Endothelial cell (in vitro differentiated cells): ENCODE measurements at places on chromosomes 6 and 20.

- no peak for DNase-seq
These were observed 18.9 kb upstream of the ADGRF5 start for GRCh38 chr6:46940433-46941226.

- no peak for DNase-seq
These were observed 115.1 kb downstream of the ZMYND8 start for GRCh38 chr20:47241345-47241781.

DNA sequence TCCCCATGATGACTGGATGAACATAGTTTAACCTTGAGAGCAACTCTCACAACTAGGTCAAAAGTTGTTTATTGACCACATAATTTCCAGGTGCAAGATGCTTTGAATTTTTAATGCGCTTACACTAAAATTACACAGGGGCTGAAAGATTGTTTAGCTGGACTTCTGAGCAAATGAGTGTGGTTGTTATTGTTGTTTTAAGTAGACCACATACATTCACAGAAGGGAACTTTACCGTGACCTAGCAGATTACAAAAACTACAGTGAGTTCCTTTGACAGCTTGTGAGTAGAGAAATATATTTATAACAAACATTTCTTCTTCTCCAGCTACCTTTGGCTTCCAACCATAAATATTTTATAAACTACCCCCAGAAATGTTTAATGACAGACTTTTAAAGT, 178.9 kb downstream of the UST start:
- no peak for DNase-seq

DNA sequence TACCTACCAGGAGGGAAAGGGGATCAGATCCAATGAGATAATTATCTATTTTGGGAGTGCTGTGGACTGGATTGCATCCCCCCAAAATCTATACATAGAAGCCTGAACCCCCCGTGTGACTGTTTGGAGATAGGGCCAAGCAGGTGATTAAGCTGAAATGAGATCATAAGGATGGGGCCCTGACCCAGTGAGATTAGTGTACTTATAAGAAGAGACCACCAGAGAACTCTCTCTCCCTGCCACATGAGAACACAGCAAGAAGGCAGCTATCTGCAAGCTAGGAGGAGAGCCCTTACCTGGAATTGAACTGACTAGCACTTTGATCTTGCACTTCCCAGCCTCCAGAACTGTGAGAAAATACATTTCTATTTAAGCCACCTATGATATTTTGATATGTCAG, 132.2 kb upstream of the NOX3 start:
- DNase-seq = no peak

DNA sequence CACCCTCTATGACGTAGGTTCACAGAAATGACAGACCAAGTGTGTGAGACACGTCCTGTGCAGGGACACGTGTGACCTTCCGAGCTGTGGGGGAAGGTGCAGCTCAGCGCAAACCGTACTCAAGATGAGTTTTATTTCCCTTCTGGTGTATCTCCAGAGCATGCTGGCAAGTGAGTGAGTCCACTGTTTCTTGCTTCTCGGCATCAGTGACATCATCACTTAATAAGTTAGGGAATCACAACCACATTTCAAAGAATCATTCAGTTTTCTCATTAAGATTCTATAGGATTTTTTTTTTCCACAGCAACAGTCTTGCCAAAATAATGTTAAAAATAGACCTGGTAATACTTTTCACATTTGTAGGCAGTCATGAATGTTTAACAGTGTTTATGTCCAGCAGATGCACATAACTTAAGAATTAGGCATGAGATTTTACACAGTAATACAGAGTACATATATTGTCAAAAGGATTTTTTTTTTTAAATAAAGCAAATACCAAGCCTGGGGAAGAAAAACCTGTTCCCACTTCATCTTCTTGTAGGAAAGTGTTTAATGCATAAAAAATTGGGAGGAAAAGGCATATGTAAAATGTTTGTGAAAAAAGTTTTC, 417.8 kb downstream of the CDC5L start:
- DNase-seq = no peak

GRCh38 chr6:121651420-121651819, 216.0 kb downstream of the GJA1 start:
- DNase-seq = peak; percentile 18

DNA sequence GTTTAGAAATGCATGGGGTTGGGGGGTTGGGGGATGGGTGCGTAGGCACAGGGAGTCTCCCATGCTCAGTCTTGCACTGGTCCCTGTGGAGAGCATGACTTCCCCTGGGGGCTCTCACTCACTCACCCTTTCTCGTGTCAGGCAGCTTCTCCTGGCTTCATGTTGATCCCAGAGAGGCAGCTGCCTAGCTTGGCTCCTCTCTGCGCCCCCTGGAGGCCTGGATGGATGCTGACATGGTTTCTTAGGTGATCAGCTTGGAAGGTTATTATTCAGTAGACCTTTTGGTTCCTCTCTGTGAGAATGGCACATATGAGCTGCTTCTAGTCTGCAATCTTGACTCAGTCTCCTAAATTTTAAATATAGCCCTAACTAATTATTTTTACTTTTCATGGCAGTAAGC, 109.3 kb upstream of the FAM83B start:
- no peak for DNase-seq

GRCh38 chr6:1424306-1424927, 35.0 kb downstream of the FOXF2 start:
- peak; percentile 68 for DNase-seq

DNA sequence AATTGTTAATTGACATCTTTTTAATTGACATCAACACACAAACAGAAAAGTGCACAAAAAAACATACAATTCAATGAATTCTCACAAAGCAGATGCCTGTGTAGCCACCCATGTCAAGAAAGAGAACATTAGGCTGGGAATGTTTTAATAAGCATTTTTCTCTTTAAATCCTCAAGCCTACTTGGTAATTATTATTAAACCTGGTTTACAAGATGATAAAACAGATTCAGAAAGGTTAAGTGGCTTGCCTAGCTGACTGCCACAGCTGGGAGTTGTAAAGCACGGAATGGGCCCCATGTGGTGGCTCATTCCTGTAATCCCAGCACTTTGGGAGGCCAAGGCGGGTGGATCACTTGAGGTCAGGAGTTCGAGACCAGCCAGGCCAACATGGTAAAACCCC, 90.0 kb upstream of the AKAP12 start:
- DNase-seq = no peak
